Type B pancreatic cell (in vitro differentiated cells): ENCODE measurements at places on chromosomes 7 and 10. TPM values are rescaled to one million over a fixed set of nuclear protein-coding genes. Genes with fewer than 3 reads are reported as not detected.

SLC29A4 gene
- total RNA-seq: 76.1 and 79.6 TPM in 2 replicates

LRRN3 gene
- 4.9 and 12.9 TPM in 2 replicates for total RNA-seq

AKR1C1 gene
- total RNA-seq: 14.5 and 18.6 TPM in 2 replicates

LGI1 gene
- 0.85 and 2.2 TPM in 2 replicates for total RNA-seq

ACADSB gene
- 27.3 and 31.1 TPM in 2 replicates for total RNA-seq

PDZD7 gene
- 1.4 and 2.0 TPM in 2 replicates for total RNA-seq

GPR85 gene
- total RNA-seq: 0.81 and 5.0 TPM in 2 replicates
